ENCODE measurements at places on chromosomes 2 and 18. TPM values are rescaled to one million over a fixed set of nuclear protein-coding genes. Genes with fewer than 3 reads are reported as not detected.

GRCh38 chr2:6864231-6864754, 1.4 kb downstream of the CMPK2 start:
- DNase-seq = no peak

DNA sequence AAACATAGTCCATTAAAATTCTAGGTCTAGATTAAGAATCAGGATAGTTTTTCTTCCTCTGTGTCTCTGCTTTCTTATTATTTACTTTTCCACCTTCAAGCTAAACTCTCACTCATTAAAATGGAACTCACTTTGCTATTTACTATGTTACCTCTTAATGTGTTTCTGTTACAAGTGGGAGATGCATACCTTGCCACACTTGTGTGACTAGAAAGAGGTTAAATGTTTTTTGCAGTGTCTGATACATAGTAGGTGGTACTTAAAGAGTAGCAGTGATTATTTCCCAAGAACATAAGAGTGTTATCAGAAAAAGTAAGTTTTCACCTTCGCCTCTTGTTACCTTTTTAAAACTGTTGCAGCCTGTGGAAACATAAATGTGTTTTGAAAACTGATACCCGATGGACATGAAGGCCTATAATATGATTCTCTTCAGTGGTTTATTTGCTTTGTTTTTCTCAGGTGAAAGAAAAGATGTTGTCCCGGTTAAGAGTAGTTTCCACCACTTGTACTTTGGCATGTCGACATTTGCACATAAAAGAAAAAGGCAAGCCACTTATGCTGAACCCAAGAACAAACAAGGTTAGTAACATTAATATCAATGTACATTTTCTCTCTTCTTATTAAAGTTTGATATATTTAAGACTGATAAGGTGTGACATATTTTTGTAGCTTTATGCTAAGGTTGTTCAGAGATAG, 16.6 kb downstream of the ME2 start:
- DNase-seq = no peak

DNA sequence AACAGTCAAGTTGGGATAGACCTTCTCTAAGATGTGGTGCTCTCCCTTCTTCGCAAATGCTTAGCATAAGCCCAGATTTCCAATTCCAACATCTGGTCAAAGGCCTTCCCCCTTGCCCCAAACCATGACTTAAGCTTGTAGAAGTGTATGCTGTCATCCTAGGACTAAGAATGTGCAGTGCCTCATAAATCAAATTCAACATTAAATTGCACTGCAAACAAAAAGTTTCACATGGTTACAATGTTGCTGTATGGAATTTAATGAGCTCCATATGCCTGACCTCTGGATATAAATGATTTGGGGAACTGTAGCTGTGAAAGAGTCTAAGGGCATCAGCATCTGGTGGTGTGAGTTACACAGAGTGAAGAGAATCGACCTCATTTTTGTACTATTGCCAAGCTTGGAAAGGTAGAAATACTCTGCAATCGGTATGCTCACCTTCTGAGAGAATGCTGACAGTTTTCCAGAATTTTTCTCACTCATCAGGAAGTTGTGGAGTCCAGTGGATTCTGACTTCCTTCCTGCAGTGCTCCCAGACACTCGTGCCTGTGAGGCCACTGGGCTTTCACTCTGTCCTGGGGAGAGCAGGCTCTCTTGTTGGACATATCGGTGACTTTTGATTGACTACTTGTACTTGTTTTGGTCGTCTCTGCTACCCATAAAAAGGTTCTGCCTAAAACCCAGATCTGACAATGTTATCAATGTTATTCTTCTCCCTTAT, 40.6 kb downstream of the FASTKD2 start:
- peak; percentile 44 for DNase-seq

GRCh38 chr2:149739171-149739882, 151.8 kb upstream of the MMADHC start:
- no peak for DNase-seq

ARHGAP25 gene
- 3.5 TPM for total RNA-seq

DNA sequence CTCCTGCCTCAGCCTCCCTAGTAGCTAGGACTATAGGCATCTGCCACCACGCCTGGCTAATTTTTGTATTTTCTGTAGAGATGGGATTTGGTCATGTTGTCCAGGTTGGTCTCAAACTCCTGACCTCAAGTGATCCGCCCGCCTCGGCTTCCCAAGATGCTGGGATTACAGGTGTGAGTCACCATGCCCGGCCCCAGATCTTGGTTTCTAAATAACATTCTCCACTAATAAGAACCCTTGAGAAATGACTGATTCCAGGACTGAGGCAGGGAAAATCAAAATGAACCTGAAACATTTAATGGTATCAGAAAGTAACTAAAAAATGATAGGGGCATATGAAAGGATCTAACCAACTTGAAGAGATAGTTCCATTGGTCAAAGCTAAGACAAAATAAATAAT, 34.0 kb downstream of the BMPR2 start:
- DNase-seq = no peak

GRCh38 chr2:163210430-163210918, 371.9 kb upstream of the KCNH7 start:
- peak; percentile 63 for DNase-seq

DNA sequence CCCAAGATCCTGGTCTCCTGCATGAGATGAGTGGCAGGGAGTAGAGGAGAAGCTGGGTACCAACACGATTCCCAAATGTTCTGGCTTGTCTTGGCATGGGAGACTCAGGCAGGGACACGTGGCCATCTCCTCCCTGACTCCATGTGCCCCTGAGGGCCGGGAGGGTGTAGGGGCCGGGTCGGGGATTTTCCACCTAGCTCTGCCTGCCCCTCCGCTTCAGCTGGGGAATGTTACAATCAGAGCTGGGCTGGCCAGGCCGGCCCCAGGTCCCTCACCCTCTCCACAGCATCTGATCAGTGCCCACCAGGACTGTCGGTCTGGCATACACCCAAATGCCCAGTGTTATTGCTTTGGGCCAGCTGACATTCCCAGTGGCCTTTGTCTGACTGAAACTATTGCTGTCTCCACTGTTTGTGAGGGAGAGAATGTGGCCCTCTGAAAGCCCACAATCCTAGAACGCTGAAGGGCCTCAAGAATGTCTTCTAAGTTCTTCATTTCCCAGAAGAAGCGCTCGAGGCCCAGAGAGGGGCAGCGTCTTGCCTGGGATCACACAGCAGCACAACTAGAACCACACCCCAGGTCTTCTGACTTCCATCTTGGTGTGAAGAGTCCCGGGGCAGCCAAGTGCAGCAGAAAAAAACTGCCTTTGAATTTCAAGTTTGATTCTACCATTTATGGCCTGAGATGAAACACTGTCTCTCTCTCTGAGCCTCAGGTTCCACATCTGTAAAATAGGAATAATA, 23.2 kb downstream of the KCNK3 start:
- DNase-seq = no peak

MLPH gene
- 40.6 TPM for total RNA-seq

DNA sequence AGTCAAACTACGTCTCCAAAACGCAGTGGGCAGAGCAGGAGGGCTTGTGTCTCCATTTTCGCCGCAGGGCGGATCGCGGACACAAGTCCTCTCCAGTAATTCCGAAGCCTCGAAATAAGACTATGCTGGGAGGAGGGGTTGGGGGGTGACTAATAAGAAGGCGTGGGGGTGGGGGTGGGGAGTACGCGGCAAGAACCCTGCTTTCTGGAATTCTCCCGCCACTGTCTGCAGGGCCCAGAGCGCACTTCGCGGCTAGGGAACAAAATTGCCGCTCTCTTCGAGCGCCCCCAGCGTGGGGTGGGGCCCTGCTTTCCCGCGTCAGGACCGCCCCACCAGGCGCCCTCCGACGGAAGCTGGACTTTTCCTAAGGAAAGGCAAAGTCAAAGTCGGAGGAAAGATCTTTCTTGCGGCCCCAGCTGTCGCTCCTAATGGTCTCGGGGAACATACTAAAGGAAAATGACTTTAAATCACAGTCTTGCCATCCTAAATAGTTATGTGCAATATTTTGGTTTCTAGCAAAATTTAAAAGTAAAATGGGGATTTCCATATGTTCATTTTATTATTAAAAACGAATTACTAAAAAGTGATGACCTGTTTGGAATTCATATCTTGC, 11.9 kb downstream of the NR4A2 start:
- DNase-seq = peak; percentile 43

GRCh38 chr2:42848265-42848664, 55.9 kb upstream of the HAAO start:
- DNase-seq = no peak

- DNase-seq = no peak
Measured at GRCh38 chr2:233448575-233448974, 94.3 kb downstream of the DGKD start.

DNA sequence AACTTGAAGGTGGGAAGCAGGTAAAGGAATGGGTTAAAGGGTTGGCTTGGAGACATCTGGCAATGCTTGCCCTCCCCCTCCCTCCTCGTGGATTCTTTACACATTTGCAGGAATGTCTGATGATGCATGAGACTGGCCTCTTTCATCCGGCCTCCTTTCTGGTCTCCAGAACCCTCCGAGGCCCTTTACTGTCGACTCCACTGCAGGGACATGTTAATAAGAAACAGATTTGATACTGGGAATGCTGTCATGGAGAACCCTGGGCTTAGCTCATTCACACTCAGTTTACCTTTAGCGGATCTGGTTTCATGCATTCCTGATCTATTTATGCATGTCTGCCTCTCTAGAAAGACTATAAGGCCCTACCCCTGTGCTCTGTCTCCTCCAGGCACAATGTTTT, 238.7 kb downstream of the TGIF1 start:
- DNase-seq = peak; percentile 91

- DNase-seq = no peak
Measured at GRCh38 chr18:24731158-24731557, 270.7 kb downstream of the HRH4 start.

TSPYL6 gene
- not detected for total RNA-seq

Measured in fibroblast of villous mesenchyme (primary cell).